Left cardiac atrium (tissue), 4 donors: ENCODE measurements at places on chromosomes 13 and 19. TPM values are rescaled to one million over a fixed set of nuclear protein-coding genes. Genes with fewer than 3 reads are reported as not detected.

DNA sequence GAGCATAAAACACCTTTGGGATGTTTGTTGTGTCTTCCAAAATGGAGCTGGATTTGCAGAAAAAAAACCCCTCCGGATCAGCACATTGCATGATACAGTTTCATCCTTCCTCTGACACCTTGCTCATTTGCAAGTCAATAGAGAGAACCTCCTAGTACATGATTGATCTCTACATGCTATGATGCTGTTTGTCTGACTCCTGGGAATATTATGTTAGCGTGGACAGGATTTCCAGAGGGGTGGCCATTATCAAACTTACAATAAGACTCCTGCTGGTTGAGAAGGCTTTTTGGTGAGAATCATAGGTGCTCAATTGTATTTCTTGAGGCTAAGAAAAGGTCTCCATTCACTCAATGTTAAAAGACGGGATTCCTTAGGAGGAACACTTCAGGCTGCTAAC, 75.9 kb upstream of the SCEL start:
- no peak for DNase-seq

The RAB3A gene
- total RNA-seq, result 29.2 TPM

The SYDE1 gene
- 22.1 TPM for total RNA-seq

GRCh38 chr13:78701383-78701782, 42.4 kb upstream of the OBI1 start:
- no peak for DNase-seq

- DNase-seq, result no peak
These were observed 229.8 kb upstream of the IPO5 start for GRCh38 chr13:97723655-97724054.

- no peak for DNase-seq
These were observed 21.7 kb upstream of the FBXL3 start for GRCh38 chr13:77048681-77049080.

DNA sequence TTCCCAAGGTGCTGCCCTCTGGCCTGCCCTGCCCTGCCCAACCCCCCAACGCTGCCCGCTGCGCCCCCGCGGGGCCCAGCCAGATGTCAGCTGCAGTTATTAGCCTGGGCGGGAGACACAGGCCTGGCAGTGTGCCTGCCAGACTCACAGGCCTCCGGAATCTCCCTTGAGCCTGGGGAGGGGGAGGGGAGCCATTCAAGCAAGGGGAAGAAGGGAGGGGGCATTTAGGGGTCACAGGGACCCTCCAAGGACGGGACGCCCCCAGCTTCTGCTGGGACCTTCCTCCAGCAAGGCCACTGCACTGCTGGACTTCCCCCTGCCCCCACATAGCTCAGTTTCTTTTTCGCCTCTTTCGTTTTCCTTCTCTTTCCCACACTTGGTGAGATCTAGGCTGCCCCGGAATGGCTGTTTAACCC, 2.6 kb upstream of the JUNB start:
- peak; percentile 92 for DNase-seq

The LCP1 gene
- 31.4 TPM for total RNA-seq

The METTL21C gene
- total RNA-seq, result not detected

- DNase-seq, result no peak
These were observed 4.9 kb downstream of the MBNL2 start for GRCh38 chr13:97226788-97227627.

The CCDC70 gene
- not detected for total RNA-seq
